ENCODE measurements at places on chromosomes 6 and 20. TPM values are rescaled to one million over a fixed set of nuclear protein-coding genes. Genes with fewer than 3 reads are reported as not detected.

CALHM4 gene
- total RNA-seq = not detected

FOXF2 gene
- not detected for total RNA-seq

RNF39 gene
- total RNA-seq = not detected

HLA-DMB gene
- 0.75 TPM for total RNA-seq

TMEM244 gene
- not detected for total RNA-seq

SYNGAP1 gene
- total RNA-seq = 44.6 TPM

GHRH gene
- not detected for total RNA-seq

SEL1L2 gene
- not detected for total RNA-seq

NHLRC1 gene
- 0.09 TPM for total RNA-seq

GRCh38 chr6:120354452-120355098 lies 979.7 kb downstream of the TBC1D32 start:
- DNase-seq = peak; percentile 57

GRCh38 chr6:112649853-112650252 lies 302.7 kb downstream of the RFPL4B start:
- DNase-seq = no peak

GRCh38 chr20:62350098-62350628 lies 16.9 kb downstream of the LAMA5 start:
- DNase-seq = no peak

GRCh38 chr6:89197141-89197540 lies 20.0 kb downstream of the GABRR1 start:
- no peak for DNase-seq

GRCh38 chr6:151096255-151096612 lies 143.5 kb upstream of the AKAP12 start:
- no peak for DNase-seq

DNA sequence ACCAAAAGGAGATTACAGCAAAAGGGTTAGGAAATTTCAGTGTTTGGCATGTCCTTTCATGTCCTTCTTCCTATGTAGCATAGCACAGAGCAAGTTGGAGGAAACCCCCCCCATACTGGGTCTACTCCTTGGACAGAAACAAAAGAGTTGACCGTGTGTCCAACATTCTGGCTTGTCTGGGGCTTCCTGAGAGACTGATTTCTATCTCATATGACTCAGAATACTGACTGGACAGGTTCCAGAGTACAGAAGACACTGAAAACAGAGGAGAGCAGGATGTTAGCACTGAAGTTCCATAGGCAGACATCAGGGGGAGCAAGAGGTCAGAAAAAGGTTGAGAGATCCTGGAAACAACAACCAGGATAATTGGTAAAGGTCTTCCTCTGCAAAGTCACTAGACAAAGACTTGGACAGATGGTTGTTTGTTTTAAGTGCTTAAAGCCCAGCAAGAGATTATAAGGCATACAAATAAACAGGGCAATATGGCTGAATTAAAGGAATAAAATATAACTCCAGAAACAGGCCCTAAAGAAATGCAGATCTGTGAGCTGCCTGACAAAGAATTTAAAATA lies 48.4 kb downstream of the USP49 start:
- peak; percentile 90 for DNase-seq

DNA sequence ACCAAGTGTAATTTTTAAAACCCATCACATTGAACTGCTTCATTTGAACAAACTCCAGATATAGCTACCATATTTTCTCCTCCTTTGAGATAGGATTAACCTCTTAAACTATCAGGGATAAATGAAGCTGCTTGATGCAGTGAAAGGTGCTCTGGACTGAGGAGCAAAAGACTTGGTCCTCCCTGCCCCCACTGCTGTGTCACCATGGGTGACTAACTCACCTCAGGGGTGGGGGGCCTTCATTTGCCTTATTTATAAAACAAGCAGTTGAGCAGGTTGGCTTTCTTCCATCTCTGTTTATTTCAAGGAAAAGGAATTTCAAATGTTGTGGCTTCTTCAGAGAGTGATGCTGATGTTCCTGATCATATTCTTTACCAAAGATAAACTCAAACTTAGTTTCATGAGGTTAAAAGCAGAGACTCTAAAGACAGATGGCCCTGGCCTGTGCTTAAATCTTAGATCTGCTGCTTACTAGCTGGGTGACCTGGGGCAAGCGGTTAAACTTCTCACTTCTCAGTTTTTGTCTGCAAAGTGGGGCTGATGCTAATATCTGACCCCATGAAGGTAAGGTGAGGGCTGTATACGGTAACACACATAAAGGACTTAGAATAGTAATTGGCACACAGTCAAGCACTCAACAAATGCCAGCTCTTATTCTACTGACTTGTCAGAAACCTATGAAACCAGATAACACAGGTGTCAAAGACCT lies 50.5 kb downstream of the FHL5 start:
- DNase-seq = no peak

GRCh38 chr6:40860443-40860842 lies 178.6 kb downstream of the UNC5CL start:
- DNase-seq = no peak

DNA sequence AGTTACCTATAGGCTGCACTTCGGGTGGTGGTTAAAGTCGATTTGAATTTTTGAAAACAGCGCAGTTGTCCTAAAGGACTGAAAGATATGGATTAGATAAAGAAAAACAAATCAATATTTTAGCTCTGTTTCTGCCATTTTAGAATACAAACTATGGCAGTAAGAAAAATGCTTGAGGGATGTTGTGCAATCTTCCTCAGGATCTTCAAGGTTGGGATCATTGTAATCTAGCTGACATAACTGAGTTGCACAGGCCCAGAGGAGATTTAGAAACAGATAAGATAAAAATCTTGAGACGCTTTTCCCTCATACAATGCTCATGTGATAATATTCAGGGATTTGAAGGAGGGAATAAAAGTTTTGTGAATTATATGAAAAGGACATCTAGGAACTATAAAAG lies 926 bp downstream of the PEX3 start:
- DNase-seq = no peak

DNA sequence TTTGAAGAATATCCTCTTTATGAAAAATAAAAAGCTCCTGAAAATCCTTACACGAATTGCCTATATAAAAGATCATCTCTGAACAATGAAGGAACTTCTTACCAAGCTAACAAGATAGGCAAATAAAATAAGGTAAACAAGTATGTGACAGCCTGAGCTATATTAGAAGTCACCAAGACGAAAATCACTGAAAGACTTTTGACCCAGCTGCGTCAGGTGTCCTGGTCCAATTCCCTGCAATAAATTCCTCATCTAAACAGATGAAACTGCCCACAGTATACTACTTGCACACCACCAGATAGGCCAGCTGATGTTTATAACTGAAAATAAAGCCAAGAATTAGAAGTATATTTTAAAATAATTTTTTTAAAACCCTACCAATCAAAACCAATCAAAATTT lies 67.4 kb upstream of the RUNX2 start:
- DNase-seq = no peak

DNA sequence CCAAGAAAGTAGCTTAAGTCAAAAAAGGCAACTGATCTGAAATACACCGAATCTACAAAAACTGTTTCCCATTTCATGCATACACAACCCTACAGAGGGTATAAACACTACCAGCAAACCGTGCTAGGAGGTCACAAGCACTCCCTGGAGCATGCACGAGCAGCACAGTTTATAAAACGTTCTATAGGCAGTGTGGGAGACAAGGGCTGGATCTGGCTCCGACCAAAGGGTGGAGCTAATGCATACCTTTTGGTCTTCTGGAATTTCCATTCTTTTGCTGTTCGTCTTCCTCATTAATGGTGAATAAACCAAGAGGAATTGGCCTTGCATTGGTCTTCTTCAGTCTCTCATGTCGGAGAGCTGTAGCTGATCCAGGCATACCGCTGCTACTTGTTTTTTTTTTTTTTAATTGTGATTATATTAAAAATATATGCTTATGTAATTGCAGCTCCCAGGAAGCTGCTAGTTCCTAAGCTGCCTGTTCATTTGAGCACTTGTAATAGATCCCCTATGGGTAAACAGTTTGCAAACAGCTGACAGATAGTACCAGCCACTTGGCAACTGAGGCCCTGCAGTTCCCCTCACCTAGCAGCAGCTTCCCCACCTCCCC lies 24.5 kb downstream of the MAP7 start:
- no peak for DNase-seq

GRCh38 chr20:57869291-57869950 lies 159.6 kb upstream of the PMEPA1 start:
- no peak for DNase-seq

DNA sequence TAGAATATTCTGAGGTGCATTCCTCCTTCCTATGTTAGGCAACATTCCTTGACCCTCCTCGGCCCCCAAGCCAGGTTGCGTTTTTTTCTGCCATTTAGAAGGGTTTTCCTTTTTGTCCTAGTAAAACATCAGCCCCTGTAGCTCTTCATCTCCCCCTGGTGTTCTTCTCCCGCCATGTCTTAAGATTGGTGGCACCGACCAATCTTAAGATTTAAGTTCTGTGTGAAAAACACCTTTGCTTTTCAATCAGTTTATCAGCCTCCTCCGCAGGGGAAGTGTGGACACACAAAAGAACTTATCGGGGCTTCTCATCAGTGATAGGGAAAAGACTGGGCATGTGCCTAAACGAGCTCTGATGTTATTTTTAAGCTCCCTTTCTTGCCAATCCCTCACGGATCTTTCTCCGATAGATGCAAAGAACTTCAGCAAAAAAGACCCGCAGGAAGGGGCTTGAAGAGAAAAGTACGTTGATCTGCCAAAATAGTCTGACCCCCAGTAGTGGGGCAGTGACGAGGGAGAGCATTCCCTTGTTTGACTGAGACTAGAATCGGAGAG lies 719 bp upstream of the EDN1 start:
- DNase-seq = peak; percentile 89

GRCh38 chr6:113104541-113104940 lies 752.6 kb upstream of the MARCKS start:
- DNase-seq = no peak

DNA sequence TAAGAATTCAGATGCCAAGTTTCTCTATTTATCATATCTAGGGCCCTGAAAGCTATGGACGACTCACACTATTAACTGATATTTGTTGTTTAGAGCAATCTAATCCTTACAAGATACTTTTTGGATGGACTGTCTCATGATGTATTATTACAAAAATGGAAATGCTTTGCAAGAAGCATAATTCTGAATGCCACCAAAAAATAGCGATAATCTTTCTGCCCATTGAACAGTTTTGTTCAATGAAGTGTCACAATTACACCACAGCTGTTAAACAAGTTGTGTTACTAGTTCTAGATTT lies 460.4 kb upstream of the JARID2 start:
- no peak for DNase-seq

- peak; percentile 68 for DNase-seq
These were observed 42.0 kb downstream of the TGM2 start for GRCh38 chr20:38123021-38123587.

DNA sequence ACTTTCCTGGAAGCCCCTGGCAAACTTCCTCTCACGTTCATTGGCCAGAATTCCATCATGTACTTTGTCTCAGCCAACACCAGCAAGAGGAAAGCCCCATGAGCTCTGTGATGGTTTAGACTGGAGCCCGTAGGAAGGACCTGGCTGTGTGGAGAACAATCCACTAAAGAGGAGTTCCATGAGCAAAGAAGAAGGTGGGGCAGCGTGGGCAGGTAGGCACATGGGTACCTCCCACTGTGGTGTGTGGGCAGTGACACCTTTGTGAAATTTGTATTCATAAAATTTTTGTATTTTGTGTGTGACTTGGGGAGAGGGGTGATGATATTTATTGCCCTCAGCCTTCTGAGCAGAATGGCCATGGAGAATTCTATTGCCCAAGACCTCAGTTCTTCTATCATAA lies 89.5 kb upstream of the SCP2D1 start:
- no peak for DNase-seq

- DNase-seq = no peak
These were observed 92.2 kb downstream of the BACH2 start for GRCh38 chr6:90204327-90205056.

DNA sequence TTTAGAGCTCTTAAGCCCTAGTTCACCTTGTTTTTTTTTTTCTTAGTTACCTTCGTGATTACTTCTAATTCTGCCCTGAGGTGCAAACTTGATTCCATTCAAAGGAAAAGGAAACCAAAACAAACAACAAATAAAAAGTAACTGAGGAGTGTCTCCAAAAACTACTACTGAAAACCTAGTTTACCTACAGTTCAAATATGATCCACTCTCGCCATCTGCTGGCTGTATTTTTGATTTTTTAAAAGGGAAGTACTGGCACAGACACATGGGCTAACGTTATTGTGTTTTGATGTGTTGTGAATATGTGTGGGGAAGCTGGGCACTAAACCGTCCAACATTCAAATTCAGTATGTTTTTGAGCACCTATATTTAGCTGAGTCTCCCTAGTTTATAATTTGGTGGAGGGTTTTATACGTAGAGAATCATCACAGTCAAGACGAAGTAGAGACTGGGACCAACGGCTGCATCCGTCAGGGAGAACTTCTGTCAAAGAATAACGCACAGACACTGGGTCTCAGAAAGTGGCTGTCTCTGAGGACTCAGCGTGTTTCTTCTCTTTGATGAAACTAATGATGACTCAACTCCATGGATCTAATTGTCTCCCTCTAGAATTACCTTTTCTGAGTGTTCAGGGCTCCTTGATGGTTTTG lies 373.5 kb upstream of the BTBD3 start:
- peak; percentile 76 for DNase-seq

GRCh38 chr6:36504181-36504580 lies 43.1 kb downstream of the STK38 start:
- no peak for DNase-seq

- DNase-seq = peak; percentile 69
These were observed 1.1 kb upstream of the AFDN start for GRCh38 chr6:167825332-167826229.

- no peak for DNase-seq
These were observed 28.2 kb downstream of the SYTL3 start for GRCh38 chr6:158677906-158678578.

- no peak for DNase-seq
These were observed 15.9 kb upstream of the SRPK1 start for GRCh38 chr6:35936681-35937359.

DNA sequence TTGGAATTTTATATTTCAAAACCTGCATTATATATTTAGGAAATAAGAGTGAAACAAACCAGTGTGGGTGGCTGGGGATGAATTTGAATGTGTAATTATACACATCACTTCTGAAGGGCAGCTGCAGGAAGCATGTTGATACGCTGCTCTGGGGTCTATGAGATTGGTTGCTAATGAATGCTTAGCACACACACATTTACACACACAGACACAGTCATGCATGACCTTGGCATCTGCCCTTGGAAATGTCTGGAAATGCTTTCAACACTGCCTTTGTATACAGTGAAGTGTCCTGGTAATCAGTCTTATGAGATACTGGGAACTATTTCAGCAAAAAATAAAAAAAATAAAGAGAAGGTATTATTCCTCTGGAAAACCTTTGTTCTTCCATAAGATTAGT lies 83.4 kb downstream of the ELOVL4 start:
- DNase-seq = no peak

DNA sequence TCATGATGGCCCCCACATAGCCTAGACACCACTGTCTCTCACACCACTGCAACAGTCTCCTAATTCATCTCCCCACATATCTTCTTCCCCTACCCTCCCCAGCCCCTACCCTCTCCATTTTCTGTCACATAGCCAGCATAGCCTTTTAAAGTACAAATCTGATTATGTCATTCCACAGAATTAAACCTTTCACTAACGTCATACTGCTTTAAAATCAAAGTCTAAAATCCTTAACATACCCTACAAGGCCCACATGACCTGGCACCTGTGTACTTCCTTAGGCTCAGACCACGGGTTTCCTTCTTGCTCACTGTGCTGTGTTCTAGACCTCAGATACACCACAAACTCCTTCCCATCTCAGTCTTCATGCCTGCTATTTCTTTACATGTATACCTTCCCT lies 5.9 kb downstream of the OSTM1 start:
- peak; percentile 75 for DNase-seq

Data from activated CD4-positive, alpha-beta T cell treated with anti-CD3 and anti-CD28 coated beads, Interleukin-2, amount 10 ng/mL, durations not matched to agents 24 days and 14 days (primary cell).